ENCODE measurements at places on chromosomes 1 and 21.

DNA sequence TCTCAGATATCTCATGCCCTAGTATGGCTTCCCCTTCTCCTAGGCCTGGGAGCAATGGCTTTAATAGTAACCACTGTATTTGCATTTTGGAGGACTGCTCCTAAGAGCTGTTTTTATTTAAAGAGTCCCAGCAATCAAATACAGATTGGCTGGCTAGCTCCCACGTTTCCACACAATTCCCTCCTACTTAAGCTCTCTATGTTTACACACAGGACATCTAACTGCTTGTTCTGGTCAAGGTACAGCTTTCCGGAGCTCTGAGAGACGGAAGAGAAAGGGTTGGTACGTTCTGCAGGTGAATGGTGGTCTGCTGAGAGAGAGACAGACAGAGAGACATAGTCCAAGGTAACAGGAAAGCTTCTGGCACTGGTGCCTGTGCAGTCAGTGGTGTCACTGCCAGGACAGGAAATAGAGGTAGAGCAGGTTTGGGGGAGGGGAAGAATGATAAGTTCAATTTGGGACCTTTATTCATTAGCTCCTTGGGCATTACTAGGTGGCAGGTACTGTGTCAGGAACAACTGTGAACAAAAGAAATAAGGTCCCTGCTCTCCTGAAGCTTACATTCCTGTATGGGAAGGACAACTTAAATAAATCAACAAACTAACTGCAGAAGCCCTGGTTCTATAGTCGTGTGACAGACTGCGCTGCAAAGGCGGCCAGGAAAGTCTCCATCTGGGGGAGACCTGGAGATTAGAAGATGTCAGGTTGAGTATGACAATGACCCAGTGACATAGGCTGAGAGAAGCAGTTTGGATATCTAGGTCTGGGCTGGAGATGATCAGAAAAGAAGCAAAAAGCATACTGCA lies 1.2 kb upstream of the SLC25A33 start:
- no peak for DNase-seq

DNA sequence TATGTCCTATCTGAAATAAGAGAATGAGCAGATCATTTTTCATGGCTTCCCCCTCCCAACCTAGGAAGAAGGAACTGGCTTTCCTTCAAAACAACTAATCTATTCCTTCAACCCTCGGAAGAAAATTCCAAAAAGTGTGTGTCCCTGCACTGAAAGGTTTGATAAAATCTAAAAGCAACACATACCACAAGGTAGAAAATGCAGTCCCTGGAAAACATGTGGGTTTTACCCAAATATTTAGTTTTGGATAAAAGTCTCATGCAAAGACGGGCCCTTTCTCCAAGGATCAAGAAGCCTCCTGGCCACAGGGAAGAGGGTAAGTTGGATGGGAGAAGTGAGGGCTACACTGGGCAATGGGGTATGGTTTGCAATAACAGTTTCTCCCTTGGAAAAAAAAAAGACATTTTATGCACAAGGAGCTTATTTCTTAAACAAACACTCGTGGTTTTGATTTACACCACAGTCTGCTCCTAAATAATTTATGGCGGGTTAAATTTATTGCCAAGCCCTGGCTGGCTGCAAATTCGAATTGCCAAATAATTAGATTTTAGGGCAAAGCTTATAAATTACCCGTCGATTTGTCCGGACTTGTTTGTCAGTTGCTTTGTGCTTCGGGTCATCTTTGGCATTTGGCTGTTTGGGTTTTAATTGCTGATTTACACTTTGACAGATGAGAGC lies 28.9 kb downstream of the ERI3 start:
- DNase-seq = no peak

DNA sequence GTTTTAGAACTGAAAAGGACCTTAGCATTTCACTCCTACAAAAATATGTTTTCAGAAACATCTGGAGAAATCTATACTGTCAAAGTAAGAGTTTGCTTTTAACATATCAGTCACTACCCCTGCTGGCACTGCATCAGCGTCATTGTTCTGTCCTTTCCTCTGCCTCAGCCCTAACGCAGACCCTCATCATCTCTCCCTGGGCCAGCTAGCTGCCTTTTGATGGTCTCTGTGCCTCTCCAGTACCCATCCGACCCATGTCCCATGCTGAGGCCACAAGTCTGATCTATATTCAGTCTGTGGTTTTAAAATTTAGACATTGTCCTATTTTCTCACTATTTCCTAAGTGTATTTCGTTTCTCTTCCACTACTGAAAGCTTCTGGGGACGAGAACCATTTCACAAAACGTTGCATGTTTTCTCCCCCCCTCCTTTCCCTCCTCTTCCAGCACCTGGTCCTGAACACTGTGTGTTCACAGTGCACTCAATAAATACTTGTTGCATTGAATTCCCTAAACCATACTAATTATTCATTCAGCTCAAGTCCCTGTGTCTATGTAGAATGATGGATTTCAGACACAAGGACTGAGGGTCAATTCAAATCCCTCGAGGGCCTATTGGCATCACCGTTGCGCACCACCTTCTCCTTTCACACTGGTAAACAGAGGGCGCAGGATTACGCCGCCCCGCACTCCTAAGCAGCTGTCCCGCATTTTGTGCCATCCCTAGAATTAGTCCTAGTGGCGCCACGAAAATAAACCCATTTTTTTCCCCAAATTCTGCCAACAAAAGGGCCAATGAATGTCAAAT lies 53.4 kb downstream of the CD2 start:
- no peak for DNase-seq

DNA sequence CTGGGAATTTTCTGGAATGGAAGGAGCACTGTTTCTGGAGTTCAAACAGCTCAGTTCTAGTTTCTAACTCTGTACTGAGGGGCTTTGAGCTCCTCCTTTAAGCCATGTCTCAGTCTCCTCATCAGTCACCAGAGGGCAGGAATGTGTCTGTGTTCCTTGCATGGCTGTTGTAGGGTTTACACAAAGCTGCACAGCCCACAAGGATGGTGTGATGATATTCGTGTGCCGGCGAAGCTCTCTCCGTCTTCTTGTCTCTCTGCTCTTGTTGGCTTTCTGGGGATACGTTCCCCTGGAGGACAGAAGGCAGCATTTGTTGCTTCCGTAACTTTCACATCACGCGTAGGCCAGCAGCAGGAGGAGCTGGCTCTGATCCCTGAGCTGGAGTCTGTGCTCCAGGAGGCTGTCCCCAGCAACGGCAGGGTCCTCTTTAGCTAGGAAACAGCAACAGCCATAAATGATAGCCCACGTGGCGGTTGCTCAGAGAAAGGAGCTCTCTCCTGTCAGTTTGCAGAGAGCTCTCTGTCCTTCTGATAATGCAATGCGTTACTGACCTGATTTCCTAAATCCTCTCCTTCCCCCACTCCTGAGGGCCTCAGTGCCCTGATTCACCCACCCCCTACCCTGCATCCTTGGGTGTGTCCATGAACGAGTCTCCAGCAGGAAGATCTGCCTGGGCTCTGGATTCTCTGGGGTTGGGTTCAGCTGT lies 189.2 kb upstream of the VAMP3 start:
- DNase-seq = no peak

DNA sequence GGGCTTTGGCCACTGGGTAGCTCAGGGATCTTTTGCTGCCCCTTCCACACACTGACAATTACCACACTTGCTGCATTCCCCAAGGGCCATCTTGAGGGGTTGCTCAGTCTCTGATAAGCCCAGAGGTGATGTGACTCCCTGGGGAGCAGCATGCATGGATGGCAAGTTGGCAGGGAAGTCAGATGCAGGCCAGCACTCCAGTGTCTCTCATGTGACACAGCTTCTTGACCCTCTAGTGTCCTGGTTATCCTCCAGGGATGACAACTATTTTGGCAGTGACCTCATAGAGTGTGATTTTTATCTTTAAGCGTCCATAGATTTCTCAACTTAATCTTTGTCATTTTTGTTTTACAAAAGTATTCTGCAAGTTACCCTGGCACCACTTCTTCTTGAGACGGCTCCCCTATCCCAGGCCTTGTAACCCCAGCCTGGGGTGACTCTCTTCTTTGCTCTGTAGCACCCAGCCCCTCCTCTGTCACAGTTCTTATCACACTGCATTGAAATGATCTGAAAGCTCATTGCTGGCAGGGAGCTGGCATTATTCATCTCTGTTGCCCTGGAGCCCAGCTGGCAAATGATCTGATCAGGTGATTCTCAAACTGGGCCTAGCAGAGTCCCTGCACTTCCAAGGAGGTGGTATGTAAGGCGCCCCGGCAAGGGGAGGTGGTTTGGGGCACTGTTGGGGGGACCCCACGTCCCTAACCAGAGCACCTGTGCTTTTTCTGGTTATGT lies 72.6 kb downstream of the TENT5C start:
- no peak for DNase-seq

DNA sequence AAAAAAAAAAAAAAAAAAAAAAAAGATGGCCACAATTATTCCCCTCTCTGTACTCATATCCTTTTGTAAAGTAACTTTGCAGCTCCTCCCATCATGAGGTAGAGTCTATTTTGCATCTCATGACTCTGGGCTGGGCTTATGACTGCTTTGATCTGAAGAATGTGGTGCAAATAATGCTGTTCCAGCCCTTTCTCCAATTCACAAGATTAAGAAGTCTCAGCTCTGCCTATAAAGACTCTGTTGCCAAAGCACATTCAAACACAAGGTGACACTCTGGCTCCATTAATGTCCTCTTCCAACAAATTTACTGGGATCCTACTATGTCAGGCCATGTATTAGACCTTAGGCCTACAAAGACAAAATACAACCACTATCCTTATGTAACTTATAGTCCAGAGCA lies 64.8 kb upstream of the PTCH2 start:
- DNase-seq = no peak

GRCh38 chr1:59179673-59180072 lies 117.2 kb upstream of the FGGY start:
- DNase-seq = no peak

GRCh38 chr1:236753516-236753915 lies 41.6 kb upstream of the MTR start:
- peak; percentile 49 for DNase-seq

DNA sequence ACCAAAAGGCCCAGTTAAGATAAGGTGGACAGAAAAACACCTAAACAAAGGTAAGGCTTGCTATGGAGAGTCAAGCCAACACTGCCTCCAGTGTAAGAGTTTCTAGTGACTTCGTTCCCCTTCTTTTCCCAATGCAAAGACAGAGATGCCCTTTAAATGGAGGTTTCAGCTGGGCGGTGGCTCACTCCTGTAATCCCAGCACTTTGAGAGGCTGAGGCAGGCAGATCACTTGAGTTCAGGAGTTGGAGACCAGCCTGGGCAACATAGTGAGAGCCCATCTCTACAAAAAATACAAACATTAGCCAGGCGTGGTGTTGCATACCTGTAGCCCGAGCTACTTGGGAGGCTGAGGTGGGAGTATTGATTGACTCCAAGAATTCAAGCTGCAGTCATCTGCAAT lies 24.0 kb upstream of the COL6A1 start:
- no peak for DNase-seq

GRCh38 chr1:30764396-30764795 lies 6.8 kb upstream of the LAPTM5 start:
- no peak for DNase-seq

DNA sequence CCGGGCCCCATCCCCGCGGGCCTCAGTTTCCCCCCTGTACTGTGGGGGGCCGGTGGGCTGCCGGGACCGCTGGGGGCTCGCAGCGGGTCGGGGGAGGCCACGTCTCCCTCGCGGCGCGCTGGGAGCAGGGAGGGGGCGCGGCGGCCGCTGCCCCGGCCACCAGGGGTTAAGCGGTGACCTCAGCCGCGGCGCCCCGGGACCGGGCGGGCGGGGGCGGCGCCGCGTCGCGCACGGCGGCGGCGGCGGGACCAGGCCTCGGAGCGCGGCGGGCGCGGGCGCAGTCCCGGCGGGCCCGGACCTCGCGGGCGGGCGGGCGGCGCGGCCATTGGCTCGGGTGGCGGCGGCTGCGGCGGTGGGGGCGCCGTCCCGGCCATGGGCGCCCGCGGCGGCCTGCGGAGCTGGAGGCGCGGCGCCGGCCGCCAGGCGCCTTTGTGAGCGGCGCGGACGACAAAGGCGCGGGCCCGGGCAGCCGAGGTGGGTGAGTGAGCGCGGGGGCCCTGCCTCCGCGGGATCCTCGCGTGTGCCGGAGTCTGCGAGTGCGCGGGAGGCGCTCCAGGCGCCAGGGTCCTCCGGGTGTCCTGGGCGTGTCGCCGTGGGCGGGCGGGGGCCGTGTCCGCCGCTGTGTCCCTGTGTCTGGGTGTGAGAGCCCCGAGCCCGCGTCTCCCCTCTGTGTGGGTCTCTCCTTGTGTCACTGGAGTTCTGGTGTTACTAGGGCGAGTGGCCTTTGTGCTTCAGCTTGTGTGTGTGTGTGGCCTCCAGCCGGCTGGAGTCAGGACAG lies at the start of gene ARHGEF10L:
ARHGEF10L (plus strand) TSS at position 222 of the 778 bp plus-strand sequence. CDS start 40,898 bp downstream, outside the sequence.
- DNase-seq = peak; percentile 81

DNA sequence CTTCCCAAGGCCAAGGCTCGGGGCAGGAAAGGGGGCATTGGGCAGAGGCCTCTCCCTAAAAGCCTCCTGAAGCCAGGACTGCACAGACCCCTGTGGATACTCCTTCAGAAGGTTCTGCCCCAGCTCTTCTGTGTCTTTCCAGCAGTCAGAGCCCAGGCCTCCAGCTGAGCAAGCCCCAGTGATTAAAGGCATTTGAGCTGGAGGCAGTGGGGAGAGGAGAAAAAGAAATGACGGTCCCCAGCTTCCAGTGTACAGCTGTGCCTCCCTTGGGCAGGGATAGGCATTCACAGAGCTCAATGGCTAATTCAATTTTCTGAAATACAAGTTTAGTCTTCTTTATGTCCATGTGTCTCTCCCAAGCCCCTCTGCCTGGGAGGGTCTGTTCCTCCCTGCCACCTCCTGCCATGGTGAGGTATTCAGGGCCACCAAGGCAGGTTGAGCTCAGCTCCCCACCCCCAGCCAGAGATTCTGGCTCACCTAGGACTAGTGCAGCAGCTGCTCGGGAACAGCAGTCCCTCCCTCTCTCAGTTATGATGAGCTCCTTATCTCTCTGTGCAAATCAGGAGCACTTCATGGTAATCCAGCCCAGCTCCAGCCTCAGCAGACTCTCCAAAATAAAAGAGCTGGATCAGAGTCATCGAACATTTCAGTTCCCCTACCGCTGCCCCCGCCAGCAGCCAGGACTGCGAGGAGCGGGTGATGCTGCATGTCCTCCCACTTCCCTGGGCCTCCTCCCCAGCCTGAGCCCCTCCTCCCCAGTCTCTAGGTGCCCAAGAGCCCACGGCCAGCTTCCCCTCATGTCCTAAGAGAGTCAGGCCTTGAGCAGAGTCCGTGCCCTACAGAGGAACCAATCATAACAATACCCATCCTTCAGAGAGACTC lies 208.4 kb upstream of the ZC3H12A start:
- DNase-seq = no peak

GRCh38 chr1:27021354-27022031 lies 8.8 kb upstream of the TENT5B start:
- DNase-seq = no peak
